Activated T-helper 1 cell treated with anti-CD3 and anti-CD28 coated beads, Interleukin-12 subunit alpha, Interleukin-12 subunit beta, Interleukin-2, Interleukin-4 antibody, amounts not matched to agents 30 ng/mL and 10 ng/mL and 1 ng/mL, durations not matched to agents 14 hours and 24 hours and 36 hours (primary cell): ENCODE measurements at places on chromosomes 16 and 17.

DNA sequence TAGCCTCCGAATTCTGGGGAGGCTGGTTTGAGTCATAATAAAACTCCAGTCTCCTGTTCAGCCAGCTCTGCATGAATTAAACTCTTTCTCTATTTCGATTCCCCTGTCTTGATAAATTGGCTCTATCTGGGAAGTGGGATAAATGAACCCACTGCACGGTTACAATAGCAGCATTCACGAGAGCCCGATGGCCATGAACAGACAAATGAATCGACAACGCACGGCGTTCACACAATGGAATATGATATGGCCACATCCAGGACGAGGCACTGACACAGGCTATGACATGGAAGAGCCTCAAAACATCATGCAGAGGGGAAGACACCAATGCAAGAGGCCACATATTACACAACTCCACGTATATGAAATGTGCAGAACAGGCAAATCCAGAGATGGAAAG is 5.6 kb upstream of the CARD14 start:
- no peak for DNase-seq

DNA sequence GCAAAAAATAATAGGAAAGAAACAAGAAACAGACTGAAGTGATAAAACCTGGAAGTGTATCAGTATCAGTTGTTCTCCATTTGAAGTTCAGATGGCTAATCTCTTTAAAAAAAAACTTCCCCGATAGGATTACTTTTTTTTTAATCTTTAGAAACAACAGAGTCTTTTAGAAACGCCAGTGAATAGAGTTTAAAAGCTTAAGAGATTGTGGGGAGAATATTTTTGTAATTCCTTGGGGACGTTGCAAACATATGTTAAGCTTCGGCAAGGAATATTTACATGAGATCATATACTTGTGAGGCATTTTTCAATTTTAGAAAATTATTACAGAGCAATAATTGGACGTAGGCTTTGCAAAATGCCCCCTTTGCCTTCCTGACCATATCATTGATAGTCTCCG is 13.2 kb downstream of the MAF start:
- DNase-seq: no peak

GRCh38 chr16:25299792-25300590 is 42.3 kb upstream of the ZKSCAN2 start:
- DNase-seq: no peak

DNA sequence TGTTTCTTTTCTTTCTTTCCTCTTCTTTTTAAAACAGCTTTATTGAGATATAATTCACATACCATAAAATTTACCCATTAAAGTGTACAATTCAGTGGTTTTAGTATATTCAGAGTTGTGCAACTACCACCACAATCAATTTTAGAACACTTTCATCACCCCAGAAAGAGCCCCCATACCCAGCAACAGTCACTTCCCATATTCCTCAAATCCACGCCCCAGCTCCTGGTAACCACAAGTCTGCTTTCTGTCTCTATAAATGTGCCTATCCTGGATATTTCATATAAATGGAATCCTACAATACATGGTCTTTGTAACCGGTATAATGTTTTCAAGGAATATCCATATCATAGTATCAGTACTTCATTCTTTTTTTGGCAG is 19.4 kb downstream of the RARA start:
- no peak for DNase-seq

GRCh38 chr16:87536795-87537142 is 43.9 kb upstream of the ZCCHC14 start:
- DNase-seq: no peak

GRCh38 chr17:59470624-59471297 is 94.6 kb upstream of the DHX40 start:
- no peak for DNase-seq

- peak; percentile 12 for DNase-seq
Observed at GRCh38 chr16:24035127-24035842, 199.5 kb downstream of the PRKCB start.

- DNase-seq: no peak
Observed at GRCh38 chr17:8426094-8426720, 9.5 kb upstream of the NDEL1 start.

- no peak for DNase-seq
Observed at GRCh38 chr16:47045459-47045858, 72.0 kb upstream of the DNAJA2 start.

DNA sequence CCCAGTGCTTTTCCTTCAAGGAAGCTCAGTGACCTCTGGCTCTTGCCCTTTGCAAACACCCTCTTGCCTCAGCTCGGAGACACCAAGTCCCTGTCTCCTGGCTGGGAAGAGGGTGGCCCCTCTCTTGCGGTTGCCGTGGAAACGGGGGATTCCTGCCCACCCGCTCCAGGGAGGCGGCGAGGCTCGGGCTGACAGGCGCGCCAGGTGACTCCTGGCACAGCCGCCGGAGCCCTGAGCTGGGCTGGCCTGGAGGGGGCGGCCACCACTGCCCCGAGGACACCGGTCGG is 71.4 kb downstream of the ABR start:
- DNase-seq: no peak

GRCh38 chr17:71464751-71465150 is 656.1 kb upstream of the SOX9 start:
- DNase-seq: no peak

DNA sequence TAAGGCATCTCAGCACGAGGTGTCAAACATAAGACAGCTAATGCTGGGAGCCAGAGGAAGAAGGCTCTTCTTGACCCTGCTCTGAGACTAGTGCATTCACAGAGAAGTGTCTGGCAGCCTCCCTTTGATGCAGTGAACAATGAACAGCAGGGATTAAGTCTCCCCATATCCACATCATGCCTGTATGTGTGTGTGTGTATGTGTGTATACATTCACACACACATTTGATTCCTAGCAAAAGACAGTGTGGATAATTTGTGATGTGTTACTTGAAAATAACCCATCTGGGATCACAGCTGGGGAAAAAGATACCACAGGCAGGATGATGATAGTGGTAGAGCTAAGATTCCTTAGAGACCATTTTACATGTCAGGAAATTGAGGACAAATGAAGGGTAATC is 485.9 kb upstream of the GOT2 start:
- DNase-seq: no peak

GRCh38 chr17:80520810-80521455 is 23.7 kb upstream of the RPTOR start:
- DNase-seq: no peak

DNA sequence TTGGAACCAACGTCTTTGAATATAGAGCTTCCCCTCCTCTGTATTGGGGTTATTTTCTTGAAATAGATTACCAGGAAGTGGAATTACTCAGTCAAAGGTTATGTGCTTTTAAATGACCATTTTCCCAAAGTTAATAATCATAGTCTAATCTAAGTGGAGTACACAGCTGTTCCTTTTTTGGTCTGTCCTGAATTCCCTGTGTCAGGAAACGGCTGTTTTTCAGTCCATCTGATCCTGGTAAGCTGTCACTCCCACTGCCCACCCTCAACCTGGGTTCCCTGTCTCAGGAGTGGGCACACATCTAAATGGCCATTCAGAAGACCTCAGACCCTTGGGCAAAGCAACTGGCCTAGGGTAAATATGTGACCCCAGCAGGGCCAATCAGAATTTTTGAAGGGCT is 57.6 kb upstream of the KSR1 start:
- no peak for DNase-seq

GRCh38 chr17:7394452-7395191 is at the start of gene PLSCR3:
PLSCR3 (minus strand) TSS chr17:7394525; CDS start chr17:7394110, 415 bp downstream.
- peak; percentile 82 for DNase-seq

DNA sequence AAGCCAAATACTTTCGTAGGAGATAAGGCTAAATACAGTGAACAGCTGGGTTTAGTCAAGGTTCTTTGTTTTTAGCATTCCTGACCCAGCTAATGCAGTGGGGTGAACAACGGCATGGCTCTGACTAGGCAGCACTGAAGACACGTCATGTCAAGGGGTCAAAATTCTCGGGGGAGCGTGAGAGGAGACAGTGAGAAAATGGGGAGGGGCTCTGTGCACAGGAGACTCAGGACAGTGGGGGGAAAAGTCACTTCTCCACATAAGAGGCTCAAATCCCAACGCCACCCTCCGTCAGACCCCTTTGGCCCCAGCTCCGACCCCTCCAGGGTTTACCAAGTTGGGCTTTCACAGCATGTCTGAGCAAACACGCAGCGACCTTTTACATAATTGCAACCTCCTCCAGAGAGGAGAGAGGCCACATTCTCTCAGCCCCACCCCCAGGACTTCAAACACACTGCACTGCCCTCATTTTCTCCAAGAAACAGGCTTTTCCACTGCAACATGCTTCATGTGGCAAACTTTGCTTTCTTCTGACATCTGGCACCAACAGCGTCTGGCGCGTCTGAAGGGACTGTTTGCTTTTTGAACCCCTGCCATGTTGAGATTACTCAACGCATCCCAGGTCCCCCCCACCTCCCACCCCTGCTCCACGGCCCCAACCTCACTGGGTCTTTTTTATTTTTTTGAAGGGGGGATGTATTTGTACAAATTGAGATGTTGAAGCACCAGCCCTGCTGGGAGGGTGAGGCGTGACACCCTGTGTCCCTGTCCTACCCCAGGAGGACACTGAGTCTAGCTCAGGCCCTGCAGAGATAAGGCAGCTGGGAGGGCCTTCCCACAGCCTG is 30.0 kb downstream of the AXIN2 start:
- no peak for DNase-seq

- DNase-seq: peak; percentile 52
Observed at GRCh38 chr17:43021741-43022512, at the start of gene VAT1. VAT1 (minus strand) TSS chr17:43022385; CDS start chr17:43022322, 63 bp downstream.
